ENCODE measurements at places on chromosomes 7 and 10. TPM values are rescaled to one million over a fixed set of nuclear protein-coding genes. Genes with fewer than 3 reads are reported as not detected.

ZNF503 gene
- polyA plus RNA-seq: 88.0 TPM

TDRD1 gene
- polyA plus RNA-seq: 0.03 TPM

VKORC1L1 gene
- polyA plus RNA-seq: 33.7 TPM

- DNase-seq: no peak
These were observed 366.1 kb upstream of the ZNF32 start for GRCh38 chr10:44014644-44015250.

DNA sequence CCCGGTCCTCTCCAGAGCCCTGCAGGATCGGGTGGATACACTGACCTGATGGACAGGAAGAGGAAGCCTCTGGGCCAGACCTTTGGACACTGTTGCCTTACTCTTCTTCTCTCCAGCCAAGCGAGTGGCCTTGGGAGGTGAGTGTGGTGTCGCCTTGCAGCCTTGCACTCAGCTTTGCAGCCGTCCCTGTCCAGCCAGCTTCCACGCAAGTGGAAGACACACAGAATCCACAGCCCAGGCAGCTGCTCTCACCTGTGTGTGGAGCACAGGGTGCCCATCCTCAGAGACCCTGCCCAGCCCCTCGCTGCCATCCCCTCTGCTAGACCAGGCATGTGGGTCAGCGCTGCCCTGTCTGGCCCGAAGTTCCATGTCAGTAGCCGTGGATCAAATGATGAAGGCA lies 239.1 kb downstream of the EBF3 start:
- no peak for DNase-seq

BMPR1A gene
- 60.8 TPM for polyA plus RNA-seq

NEBL gene
- polyA plus RNA-seq: 86.5 TPM

INA gene
- polyA plus RNA-seq: 1.1 TPM

DNA sequence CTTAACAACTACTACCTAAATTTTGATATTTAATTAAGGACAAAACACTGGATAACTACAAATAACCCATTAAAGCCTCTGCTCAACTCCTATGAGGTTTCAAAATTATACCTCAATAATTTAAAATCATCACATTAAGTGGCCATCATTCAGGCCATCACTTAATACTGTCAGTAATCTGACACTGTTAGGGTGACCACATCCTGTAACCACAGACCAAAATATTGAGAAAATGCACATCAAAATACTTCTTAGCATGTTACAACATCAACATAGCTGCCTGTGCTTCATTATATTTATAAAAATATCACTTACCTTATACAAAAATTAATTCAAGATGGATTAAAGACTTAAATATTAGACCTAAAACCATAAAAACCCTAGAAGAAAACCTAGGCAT lies 23.3 kb downstream of the SEM1 start:
- DNase-seq: no peak

PSMG3 gene
- 30.4 TPM for polyA plus RNA-seq

DNA sequence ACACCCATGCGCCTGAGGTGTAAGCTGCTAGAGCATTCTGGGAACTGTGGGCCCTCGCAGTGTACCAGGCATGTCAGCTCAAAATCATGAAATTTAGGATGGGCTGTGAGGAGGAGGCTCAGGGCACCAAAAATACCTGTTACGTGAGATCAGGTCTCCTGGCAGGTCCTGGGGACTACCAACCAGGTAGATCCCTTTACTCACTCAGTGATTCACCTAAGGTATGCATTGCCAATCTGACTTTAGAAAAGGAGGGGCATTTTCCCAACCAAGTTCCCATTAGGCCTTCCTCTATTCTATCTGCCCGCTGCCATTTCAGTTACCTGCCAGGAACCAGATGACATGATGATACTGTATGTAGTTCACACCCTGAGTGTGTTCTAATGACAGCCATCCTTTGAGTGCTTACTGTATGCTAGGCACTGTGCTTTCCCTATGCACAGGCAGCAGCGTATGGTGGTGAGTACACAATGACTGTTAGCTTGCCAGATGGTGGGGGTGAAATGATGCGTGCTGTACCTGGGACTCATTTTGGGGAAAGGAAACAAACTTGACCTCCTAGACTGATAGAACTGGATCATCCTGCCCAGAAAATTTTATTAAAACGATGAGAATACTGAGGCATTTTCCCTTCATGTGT lies 62.0 kb downstream of the CFAP58 start:
- no peak for DNase-seq

GRCh38 chr10:79413196-79413595 lies 32.2 kb downstream of the ZCCHC24 start:
- DNase-seq: no peak

DNA sequence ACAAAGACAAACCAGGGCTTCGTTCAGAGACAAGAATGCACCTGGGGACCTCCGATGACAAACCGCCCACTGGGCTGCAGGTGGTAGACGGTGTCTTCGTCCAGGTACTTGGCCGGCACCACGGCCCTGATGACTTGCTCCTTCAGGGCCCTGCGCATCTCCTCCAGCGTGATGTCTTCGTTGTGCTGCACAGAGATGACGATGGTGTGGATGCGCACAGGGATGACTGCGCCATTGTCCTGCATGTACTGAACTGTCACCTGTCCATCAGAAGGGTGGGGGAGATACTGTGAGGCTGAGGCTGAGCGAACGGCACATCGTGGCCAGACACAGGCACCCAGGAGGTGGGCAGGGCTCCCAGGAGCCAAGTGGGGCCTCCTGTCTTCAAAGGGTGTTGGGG lies 13.1 kb downstream of the MAT1A start:
- no peak for DNase-seq

TMEM270 gene
- 0.21 TPM for polyA plus RNA-seq

- no peak for DNase-seq
These were observed 34.4 kb downstream of the LHFPL3 start for GRCh38 chr7:104362756-104363155.

PTER gene
- polyA plus RNA-seq: 15.3 TPM

PAX4 gene
- polyA plus RNA-seq: not detected

IRF5 gene
- 7.3 TPM for polyA plus RNA-seq

DNA sequence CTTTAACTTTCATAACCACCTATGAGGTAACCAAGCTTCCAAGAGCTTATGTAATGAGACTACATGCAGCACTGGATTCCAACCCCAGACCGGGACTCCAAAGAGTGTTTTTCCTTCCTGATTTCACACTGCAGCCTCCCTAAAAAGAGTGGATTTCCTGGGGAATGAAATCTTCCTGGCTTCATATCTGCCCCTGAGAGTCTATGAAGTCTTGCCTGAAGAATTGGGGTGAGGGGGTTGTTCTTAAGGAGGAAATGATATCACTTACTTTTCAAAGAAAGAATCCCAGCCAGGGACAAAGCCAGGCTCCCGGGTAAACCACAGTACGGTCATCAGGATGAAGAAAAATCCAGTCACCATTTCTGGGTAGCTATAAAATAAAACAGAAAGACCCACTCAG lies 29.7 kb downstream of the STMP1 start:
- no peak for DNase-seq

NEUROG3 gene
- polyA plus RNA-seq: not detected

DNA sequence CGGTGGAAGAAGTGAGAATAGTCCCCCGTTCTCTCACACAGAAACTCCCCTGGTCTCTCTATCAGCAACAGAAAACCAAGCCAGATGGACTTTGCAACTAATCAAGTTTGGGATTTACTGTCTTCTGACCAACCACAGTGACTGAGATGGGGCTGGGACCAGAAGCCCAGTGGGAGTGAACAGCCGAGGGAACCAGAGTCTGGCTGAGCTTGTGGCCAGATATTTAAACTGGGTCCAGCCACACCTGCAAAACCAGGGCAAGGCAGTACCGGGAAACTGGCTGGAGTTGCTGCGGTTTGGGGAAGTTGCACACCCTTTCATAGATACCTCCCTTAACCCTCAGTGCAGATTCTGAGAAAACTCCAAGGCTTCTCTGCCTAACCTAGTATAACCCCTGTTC lies 6.0 kb downstream of the GSTK1 start:
- DNase-seq: no peak

- no peak for DNase-seq
These were observed 22.6 kb upstream of the ICA1 start for GRCh38 chr7:8284606-8285005.

SRGN gene
- polyA plus RNA-seq: 26.8 TPM

DNA sequence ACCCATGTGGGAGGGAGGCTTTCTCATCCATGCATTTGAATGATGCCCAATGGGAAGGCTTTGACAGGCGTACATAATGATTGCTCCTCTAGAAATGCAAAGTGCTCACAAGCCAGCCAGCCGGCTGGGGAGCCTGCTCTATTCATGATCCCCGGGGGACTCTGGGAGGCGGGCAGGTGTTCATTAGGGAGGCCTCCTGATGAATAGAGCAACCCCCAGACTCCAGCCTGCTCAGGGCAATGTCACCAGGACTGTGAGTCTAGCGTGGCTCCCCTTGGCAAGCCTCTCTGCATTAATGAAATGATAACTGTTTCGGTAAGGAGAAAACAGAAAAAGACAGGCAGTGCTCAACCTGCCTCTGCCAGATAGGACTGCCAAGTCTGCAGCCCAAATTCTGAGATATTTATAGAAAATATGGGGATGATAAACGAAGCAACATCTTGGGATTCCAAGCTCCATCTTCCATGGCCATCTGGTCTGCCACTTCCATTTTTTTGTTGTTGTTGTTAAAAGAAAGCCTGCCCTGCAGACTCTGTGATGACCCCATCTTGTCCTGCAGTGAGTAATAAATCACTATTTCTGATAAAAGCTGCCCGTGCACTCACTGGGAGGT lies 236.4 kb downstream of the PRPF18 start:
- DNase-seq: no peak

UNC5B gene
- 42.2 TPM for polyA plus RNA-seq

DNA sequence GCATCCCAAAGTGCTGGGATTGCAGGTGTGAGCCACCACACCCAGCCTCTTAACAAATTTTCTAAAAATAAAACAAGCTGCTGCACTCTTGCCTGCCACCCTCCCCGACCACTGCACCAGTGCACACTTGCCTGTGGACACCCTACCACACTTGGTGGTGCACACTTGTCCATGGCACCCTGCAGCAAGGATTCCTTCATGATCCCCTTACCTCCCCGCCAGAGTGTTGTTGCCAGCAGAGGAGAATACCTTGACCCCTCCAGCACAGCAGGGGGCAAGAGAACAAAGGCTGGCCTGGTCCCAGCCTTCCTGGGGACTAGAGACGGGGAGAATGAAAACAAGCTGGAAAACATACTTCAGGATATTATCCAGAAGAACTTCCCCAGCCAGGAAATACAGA lies 65.9 kb upstream of the KCND2 start:
- DNase-seq: no peak

GRCh38 chr7:155594163-155594732 lies 47.9 kb upstream of the CNPY1 start:
- DNase-seq: no peak

- no peak for DNase-seq
These were observed 227.8 kb upstream of the INHBA start for GRCh38 chr7:41930538-41931262.

DNA sequence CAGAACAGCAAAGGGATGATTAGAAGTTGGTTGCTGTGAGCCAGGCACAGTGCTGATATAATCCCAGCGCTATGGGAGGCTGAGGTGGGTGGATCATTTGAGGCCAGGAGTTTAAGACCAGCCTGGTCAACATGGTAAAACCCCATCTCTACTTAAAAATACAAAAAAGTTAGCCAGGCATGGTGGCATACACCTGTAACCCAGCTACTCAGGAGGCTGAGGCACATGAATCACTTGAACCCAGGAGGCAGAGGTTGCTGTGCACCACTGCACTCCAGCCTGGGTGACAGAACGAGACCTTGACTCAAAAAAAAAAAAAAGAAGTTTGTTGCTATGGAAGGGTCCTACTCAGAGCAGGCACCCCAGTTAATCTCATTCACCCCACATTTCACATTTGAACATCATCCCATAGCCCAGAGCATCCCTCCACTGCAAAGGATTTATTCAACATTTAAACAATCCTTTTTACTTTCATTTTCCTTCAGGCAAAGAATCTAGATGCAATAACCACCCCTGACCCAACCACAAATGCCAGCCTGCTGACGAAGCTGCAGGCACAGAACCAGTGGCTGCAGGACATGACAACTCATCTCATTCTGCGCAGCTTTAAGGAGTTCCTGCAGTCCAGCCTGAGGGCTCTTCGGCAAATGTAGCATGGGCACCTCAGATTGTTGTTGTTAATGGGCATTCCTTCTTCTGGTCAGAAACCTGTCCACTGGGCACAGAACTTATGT lies 4.1 kb downstream of the IL6 start:
- no peak for DNase-seq

- DNase-seq: no peak
These were observed 356.9 kb upstream of the GALNT17 start for GRCh38 chr7:70774950-70775527.

- no peak for DNase-seq
These were observed 238.2 kb upstream of the AGK start for GRCh38 chr7:141312828-141313521.

PDZD7 gene
- polyA plus RNA-seq: 2.3 TPM

GRCh38 chr10:49160814-49161213 lies 27.0 kb upstream of the FAM170B start:
- no peak for DNase-seq

DNA sequence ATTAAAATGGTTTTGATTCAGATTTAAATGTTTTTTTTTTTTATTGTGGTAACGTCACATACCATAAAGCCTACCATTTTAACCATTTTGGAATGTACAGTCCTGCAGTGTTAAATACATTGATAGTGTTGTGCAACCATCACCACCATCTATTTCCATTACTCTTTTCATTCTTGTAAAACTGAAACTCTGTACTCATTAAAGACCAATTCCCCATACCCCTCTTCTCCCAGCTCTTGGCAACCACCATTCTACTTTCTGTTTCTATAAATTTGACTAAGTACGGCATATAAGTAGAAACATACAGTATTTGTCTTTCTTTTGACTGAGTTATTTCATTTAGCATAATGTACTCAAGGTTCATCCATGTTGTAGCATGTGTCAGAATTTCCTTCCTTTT lies 96.2 kb downstream of the EXOC4 start:
- DNase-seq: no peak

DNA sequence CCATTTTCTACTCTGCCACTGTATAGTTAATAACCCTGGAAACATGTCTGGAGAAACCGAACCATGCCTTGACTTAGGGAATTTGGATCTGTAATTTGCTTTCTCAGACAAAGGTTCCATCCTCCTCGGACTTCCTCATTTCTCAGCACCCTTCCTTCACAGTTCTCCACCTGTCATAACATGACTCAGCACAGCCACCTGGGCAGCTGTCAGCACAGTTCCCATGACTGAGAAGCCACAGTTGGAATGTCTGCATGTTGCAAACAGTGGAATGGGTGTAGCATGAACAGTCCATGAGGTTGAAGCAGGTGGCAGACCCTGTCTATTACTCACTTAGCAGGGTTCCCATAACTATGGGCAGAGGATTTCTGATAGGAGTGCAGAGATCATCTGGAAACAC lies 634 bp upstream of the OR9A4 start:
- DNase-seq: no peak
